ENCODE measurements at places on chromosomes 2 and 18.

DNA sequence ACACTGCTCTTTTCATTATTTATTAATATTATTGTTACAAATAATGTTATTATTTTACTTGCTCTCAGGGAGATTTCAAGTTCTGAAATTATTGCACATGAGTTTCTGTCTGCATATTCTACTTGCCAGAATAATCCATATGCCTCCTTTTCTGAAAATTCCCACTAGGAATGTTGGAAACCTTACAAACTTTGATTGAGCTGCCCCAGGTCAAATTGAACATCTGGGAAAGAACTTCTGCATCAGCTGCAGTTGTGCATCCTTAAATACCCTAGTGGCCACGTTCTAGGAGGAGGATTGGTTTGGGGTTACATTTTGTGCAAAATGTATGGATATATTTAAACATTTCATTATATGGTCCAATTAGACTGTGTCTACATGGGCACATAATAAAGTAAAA, 1302.7 kb upstream of the PIK3C3 start:
- no peak for DNase-seq

- DNase-seq: peak; percentile 79
Measured at GRCh38 chr2:36459725-36460137, 104.2 kb downstream of the CRIM1 start.

DNA sequence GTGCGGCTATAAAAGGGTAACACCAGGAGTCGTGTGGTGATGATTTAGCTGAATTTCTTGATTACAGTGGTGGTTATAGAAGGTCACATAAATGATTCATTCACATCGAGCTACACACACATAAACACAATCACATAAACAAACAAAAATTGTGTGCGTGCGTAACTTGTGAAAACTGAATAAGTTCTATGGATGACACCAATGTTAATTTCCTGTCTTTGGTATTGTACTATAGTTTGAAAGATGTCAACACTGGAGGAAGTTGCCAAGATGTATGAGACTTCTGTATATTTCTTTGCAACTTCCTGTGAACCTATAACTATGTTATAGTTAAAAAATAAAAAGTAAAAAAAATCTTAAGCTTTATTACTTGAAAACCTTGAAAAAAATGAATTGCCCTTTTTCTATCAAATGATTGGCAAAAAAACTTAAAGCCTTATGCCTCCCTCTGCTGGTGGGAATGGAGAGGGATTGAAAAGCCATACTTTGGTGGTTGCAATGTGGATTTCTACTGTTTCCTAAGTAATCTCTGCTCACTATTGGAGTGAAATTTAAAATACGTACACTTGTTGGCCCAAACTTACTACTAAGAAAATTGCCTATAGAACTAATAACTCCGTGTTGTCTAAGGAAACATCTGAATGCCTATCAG, 227.7 kb downstream of the RPIA start:
- DNase-seq: peak; percentile 47

DNA sequence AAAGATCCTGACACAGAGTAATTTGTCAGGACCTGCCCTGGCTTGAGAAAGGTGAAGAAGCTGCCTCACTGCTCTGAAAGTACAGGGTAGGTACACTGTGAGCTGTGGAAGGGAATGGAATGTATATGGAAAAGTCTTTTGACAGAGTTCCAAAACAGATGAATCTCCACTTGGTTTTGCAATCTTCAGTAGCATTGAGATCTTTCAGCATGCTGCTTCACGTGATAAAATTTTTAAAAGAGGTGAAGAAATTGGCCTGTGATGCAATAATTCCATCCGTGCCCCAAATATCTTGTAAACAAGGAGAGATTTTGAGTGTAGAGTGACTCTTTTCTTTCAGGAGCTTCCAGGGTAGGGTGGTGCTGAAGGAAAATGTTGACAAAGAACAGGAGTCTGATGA, 123.1 kb downstream of the OSR1 start:
- no peak for DNase-seq

GRCh38 chr18:55497825-55498403, 90.1 kb downstream of the TCF4 start:
- no peak for DNase-seq

DNA sequence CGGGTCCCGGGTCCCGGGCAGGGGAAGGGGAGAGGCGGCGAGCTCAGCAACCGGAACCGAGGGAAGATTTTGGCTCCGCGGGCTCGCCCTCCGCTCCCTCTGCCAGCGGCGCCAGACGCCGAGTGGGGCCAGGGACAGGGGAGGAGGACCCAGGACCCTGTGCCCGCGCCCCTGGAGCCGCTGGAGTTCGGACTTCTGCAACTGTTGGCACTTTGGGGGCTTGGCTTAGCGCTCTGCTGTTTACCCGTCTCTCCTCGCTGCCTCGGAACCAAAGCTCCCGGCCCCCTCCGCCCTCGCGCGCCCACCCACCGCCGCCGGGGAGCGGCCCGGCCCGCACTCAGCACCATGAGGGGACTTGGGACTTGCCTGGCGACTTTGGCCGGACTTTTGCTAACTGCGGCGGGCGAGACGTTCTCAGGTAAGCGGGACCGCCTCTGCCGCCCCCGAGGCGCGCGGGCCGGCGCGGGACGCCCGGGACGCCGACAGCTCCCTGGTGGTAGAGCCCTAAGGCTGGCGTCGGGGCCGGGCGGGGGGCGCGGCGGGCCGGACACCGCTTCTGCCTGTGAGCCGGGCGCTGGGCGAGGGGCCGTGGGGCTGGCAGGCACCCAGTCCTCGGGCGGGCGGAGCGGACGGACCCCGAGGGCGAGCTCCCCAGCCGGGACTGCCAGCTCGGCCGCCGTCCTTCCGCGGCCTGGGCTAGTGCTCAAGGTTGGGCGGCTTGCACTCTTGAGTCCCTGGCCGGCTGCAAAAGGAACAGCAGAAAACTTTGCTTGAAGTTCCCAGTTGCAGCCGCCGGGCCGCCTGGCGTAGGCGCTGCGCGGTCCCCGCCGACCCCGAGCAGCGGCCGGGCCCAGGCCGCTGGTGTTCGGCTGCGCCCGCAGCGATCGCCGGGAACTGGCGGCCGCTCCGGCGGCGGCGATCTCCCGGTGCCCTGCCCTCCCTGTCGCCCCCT, 634 bp downstream of the PTPRM start:
- peak; percentile 61 for DNase-seq

- no peak for DNase-seq
Measured at GRCh38 chr2:42566025-42566424, 2.4 kb upstream of the MTA3 start.

GRCh38 chr2:20625491-20626391, 25.2 kb downstream of the HS1BP3 start:
- no peak for DNase-seq

- DNase-seq: peak; percentile 82
Measured at GRCh38 chr2:120223034-120223912, at the start of gene TMEM185B. Gene TMEM185B (minus strand): TSS chr2:120223400. CDS start chr2:120222976, 424 bp downstream.

- no peak for DNase-seq
Measured at GRCh38 chr2:231347638-231348037, 47.9 kb upstream of the B3GNT7 start.

DNA sequence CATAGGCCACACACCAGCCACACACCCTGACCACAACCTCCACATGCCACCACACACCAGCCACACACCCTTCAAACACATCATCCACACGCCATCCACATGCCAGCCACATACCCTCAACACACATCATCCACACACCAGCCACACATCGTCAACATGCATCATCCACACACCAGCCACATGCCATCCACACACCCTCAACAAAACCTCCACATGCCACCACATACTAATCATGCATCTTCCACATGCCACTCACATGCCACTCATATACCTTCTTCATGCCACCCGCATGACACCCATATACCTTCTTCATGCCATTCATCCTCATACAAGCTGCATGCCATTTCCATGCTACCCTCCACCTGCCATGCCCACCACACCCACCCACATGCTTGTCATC, 12.4 kb downstream of the TNS1 start:
- DNase-seq: no peak

- no peak for DNase-seq
Measured at GRCh38 chr2:144133936-144134665, 385.8 kb downstream of the ZEB2 start.

- no peak for DNase-seq
Measured at GRCh38 chr2:214649440-214650205, 159.9 kb downstream of the BARD1 start.

GRCh38 chr2:20034218-20034617, 17.2 kb downstream of the LAPTM4A start:
- no peak for DNase-seq

GRCh38 chr2:113251118-113251517, 27.6 kb downstream of the PAX8 start:
- DNase-seq: no peak

DNA sequence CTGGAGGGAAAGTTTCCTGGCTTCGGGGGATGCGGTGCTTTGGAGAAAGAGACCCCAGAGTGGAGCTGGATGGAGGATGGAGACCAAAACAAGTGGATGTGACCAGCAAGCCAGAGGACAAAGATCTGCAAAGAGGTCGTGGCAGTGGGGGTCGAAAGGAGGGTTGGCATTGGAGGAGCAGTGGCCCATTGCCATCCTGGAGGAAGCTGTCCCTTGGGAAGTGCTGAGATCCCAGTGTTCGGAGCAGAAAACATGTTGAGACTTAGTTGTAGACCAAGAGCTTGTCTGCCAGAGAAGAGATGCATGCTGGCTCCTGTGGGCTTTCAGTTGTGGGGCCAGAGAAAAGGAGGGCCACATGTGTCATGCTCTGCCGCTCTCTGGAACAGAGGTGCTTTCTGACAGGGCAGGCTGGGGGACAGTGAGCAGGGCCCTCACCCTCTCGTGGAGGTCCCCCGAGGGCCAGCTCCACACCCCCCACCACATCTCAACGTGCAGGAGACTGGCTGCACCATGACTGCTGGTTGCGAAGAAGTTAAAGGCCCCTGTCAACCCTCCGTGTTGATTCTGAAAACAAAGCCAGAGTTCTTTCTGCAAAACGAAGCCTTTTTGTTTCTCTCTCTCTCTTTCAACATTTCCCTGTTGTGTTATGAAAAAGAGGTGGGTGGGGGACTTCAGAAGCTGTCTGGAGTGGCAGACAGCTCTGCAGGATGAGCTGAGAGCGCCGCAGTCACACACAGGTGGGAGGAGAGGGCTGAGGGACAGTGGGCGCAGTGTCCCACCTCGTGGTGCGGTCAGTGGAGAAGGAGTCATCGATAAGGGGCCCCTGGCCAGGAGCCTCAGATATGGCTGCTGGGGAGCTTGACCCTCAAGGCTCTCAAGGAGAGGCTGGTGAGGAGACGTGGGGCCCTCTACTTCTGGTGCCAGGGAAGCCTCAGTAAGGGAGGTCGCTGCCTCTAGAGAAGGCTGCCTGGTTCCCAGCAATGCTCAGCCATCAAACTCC, 77.6 kb upstream of the BCL2L11 start:
- DNase-seq: no peak

DNA sequence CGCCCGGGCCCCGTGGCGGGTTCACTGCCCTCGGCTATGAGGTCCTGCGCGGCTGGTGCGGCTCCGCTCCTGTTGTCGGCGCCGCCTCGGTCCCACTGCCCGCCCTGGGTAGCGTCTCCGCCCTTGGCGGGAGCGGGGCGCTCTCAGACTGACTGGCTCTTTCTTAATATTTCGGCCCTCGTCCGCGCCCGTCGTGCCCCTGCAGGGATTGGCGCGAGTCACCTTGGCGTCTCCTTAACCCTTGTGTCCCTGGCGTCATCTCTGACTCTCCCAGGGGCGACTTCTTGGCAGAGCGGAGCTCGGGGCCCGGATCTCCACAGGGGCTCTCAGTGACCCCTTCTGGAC, 1.3 kb downstream of the PTMA start:
- DNase-seq: no peak

- DNase-seq: peak; percentile 97
Measured at GRCh38 chr2:46873604-46874068, 42.0 kb downstream of the MCFD2 start.

GRCh38 chr2:217954051-217954450, 48.7 kb downstream of the TNS1 start:
- no peak for DNase-seq

- DNase-seq: peak; percentile 85
Measured at GRCh38 chr18:29164993-29165599, 988.2 kb upstream of the CDH2 start.

- DNase-seq: peak; percentile 26
Measured at GRCh38 chr18:62085756-62086155, 101.1 kb downstream of the PIGN start.

DNA sequence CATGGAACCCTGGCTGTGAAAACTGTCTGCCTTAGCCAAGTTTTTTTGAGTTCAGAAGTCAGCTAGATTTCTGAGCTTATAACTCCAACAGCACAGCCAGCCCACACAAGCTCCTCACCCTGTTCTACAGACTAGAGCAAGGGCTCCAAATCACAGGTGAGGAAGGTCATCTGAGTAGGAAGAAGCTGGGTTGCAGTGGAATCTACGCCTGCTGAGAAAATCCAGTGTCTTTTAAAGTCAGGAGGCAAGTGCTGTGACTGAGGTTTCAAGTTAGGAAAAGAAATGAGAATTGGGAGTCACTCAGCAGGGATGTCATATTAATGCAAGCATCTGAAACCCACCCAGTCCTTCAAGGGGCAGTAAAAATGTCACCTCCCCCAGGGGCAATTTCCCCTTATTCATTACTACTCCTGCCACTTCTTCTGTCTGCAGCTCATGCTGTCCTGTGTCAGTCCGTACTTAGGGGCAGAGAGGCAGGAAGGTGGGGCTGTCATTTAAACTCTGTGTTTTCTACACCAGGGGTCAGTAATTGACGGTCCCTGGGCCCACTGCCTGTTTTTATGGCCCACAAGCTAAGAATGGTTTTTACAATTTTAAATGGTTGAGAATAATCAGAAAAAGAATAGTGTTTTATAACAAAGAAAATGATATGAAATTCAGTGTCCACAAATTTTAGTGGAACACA, 551.1 kb downstream of the BCL11A start:
- DNase-seq: no peak

DNA sequence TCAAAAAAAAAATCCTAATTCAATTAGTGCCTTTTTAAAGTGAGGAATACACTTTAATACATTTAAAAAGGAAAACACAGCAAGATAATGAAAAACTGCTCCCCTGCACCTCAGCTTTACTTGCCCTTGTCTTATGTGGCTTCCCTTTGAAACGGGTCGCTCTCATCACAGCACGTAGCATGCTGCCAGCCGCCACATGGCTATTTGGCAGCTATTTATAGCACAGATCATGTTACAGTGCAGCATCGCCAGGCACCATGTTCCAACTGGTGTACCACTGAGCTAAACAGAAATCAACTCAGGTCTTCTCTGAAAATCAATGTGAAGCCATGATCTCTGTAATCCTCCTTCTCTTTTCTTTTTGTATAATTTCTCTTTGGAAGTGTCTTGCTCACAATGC, 65.1 kb downstream of the TMEM182 start:
- DNase-seq: no peak

DNA sequence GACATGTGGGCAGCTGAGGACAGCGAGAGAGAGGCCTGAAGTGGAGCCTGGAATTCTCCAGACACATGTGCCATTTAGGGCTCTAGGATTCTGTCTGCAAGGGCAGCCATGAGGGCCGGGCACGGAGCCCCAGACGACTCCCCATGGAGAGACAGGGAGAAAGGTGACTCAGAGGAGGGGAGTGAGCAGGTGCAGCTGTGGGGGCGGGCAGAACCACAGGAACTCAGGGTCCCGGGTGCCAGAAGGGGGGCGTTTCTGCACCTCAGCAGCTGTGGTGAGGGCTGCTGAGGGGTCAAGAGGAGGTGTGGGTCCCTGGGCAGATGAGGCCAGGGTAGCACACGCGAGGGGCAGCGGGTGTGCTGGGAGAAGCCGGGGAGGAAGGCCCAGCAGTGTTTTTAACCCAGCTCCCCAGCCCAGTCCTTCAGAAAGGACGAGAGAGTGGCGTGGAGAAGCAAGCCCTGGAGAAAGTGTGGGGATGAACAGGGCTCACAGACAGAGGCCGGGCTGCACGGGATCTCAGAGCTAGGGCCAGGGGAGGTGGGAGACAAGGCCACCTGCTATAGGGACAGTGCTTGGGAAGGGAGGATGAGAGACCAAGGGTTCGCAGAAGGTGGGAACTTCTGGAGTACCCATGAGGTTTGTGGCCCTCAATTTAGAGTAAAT, 7.6 kb downstream of the GPR17 start:
- DNase-seq: no peak

- no peak for DNase-seq
Measured at GRCh38 chr2:62437785-62438184, 68.2 kb downstream of the TMEM17 start.

Measured in lung microvascular endothelial cell (primary cell).